NCI-H82 (cell line): ENCODE measurements at places on chromosomes 3 and 15.

GRCh38 chr3:103963599-103963998 lies 1403.1 kb upstream of the ALCAM start:
- DNase-seq = peak; percentile 17

- no peak for DNase-seq
Measured at GRCh38 chr3:128072454-128073184, 20.4 kb downstream of the SEC61A1 start.

DNA sequence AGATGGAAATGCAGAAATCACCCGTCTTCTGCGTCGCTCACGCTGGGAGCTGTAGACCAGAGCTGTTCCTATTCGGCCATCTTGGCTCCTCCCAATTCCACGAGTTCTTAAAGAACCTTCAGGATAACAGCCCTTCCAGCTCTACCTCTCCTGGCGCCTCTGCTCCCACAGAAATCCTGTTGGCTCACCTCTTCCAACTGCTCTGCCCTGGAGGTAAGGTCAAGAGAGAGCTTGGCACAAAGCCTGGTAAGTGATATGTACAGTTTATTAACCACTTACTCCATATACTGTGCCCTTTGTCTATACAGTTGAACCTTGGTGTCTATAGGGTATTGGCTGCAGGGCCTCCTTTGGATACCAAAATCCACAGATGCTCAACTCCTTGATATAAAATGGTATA lies 17.8 kb upstream of the FGF12 start:
- DNase-seq = no peak

DNA sequence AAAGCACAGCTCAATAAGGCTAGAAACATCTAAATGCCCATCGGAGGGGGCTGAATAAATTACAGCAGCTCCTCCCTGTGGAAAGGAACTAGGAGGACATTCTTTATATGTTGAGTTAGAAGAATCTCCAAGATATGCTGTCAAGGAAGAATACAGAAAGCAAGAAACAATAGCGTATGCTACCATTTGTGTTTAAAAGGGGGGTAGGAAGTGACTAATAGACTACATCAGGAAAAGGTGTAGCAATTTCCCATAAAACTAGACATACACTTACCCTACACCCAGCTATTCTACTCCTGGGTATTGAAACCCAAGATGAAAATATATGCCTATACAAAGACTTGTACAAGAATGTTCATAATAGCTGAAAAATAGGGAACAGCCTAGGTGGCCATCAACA lies 21.6 kb downstream of the SEC61A1 start:
- no peak for DNase-seq

GRCh38 chr3:127289706-127290575 lies 2.1 kb upstream of the PRR20G start:
- DNase-seq = peak; percentile 48

GRCh38 chr15:90022345-90022744 lies 21.2 kb downstream of the ZNF710 start:
- no peak for DNase-seq

GRCh38 chr15:91857224-91857585 lies 3.7 kb downstream of the SLCO3A1 start:
- no peak for DNase-seq

DNA sequence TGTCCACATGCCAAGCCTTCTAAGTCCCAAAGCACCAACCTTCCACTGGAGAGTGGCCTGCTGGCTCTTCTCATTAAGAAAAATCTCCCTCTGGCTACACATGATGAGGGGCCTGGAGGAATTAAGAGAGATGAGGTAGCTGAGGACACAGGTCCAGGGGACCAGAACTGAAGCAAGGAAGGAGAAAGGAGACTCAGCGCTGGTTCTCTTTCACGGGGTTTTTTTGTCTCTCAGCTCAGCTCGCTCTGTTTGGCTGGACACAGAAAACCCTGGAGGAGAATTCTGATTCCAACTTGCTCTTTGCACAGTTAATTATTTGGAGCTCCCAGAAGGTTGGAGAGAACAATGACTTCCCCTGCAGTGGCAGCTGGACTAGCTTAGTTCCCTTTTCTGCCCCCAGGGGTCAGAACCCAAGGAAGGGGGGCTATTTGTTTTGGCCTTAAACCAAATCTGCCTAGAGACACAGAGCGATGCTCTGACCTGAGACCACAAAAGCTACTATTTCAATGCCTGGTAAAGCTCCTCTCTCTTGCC lies 507.6 kb downstream of the FHIT start:
- DNase-seq = no peak

DNA sequence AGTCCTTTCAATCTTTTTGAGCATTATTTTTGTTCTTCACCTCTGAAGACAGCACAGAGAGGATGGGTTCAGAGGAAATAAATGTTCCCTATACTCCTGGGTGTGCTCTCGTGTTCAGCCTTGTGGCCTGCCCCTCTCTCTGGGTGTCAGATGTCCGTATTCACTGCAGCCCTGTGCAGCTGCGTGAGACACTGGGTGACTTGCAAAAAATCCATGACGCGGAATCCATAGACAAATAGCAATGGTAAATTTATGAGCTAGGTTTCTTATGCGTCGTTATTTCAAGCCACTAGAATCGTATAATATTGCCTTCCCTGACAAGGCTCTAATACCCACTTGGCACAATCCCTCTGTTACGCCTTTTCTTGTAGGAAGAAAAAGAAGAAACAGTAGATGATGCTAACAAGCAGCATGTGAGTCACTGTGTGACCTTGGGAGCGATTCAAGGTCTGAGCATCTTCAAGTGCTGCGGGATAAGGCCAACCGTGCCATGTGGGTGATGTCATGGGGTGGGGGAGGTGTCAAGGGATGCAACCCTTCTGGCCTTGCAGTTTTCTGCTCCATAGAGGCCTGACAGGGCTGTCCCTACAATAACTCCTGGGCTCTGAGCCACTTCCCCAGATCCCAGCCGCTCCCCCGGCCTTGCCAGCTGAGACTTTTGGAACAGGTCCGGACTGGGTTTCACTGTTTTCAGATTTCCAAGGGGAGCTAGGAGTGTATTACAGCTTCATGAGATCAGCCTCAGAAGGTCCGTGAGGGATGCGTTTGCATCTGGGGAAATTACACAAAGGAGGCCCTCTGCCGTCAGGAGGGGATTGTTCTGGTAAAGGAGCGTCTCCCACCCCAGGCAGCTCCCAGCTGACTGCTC lies 47.6 kb upstream of the POMGNT2 start:
- DNase-seq = no peak

GRCh38 chr15:29018120-29018805 lies 132.5 kb downstream of the APBA2 start:
- DNase-seq = no peak

DNA sequence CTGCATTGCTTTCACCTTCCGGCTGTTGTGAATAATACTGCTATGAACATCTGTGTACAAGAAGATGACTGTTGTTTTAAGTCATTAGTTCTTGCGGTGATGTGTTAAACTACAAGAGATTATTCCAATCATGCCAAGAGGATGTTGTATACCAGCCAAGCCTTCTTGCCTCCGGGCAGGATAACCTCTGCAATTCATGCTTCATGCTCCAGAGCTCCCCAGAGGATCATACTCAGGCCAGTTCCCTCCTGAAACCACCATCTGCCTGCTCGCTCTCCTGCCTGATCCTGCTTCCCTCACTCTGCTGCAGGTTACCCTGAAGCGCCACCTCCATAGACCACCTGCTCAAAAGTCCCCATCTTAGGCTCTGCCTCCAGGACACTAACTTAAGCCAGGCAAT lies 187.1 kb upstream of the PROK2 start:
- DNase-seq = peak; percentile 40
